Effector memory CD4-positive, alpha-beta T cell (primary cell): ENCODE measurements at places on chromosomes 5 and 9.

DNA sequence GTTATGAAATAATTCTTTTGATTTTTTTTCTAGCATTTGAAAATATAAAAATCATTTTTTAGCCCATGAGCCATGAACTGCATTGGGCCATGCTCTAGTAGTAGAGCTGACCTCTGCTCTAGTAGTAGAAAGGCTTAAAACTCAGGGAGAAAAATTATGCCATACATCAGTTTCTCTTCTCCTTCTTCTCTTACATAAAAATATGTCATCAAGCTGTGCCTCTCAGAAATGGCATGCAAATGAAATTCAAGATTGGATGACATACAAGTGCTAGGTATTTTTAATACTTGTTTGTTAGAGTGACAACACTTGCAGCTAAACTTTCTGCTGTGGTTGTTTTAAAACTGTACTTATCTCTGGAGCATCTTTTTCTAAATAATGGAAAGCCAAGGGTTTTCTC, 42.1 kb upstream of the TMOD1 start:
- no peak for DNase-seq

DNA sequence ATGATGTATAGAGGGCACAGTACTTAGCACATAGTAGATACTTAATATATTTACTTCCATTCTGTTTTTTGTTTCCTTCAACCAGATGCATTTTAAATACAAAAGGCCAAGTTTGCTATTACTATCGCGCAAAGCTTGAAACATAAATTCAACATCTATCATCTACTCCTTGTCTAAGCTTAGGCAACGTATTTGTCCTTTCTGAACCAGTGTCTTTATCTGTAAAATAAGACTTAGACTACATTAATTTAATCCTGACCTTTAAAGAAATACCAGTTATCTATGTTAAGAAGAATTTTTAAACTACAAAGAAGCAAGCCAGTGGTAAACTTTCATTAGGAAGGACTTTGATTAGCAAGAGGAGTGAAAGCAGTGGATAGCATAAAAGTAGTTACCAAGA, 173.0 kb downstream of the WDR70 start:
- no peak for DNase-seq

- no peak for DNase-seq
Measured at GRCh38 chr5:58447226-58447625, 12.7 kb downstream of the PLK2 start.

DNA sequence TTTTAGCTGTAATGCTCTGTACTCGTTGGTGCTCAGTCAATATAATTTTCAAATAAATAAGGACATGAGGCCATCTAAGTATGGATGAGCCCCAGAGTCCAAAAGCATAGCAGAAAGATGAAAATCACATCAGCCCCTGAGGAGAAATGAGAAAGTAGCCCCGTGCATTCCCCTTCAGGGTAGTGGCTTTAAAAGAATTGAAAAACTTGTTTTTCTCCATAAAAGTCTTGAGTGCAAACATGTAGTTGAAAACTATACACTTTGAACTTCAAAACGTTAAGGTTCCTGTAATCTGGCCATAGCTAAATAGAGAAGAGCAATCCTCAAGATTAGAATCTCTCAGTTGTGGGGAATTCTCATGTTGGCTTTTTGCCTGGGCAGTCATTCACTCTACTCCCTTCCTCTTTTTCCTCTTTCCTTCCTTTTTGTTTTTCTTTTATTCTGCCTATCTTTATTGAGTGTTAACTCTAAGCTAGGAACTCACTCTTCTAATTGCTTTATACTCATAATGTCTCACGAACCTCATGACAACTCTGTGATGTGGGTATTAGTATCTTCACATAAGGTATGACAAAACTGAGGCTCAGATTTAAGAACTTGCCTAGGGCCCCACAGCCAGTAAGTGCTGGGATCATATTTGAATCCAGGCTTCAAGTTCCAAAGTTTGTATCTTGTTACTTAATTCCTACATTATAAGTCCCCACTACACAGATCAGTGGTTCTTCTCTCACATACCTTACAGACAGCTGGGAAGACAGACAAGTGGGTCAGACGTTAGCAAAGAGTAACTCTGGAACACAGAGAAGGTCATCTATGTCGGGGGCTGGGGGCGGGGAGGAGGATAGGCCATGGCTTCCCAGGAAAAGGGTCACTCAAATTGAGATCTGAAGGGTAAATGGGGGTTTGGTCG, 46.4 kb upstream of the ABCA1 start:
- DNase-seq = no peak

- DNase-seq = no peak
Measured at GRCh38 chr5:127813633-127814587, 110.7 kb downstream of the CCDC192 start.

GRCh38 chr9:11872471-11872870, 820.7 kb upstream of the TYRP1 start:
- DNase-seq = no peak

DNA sequence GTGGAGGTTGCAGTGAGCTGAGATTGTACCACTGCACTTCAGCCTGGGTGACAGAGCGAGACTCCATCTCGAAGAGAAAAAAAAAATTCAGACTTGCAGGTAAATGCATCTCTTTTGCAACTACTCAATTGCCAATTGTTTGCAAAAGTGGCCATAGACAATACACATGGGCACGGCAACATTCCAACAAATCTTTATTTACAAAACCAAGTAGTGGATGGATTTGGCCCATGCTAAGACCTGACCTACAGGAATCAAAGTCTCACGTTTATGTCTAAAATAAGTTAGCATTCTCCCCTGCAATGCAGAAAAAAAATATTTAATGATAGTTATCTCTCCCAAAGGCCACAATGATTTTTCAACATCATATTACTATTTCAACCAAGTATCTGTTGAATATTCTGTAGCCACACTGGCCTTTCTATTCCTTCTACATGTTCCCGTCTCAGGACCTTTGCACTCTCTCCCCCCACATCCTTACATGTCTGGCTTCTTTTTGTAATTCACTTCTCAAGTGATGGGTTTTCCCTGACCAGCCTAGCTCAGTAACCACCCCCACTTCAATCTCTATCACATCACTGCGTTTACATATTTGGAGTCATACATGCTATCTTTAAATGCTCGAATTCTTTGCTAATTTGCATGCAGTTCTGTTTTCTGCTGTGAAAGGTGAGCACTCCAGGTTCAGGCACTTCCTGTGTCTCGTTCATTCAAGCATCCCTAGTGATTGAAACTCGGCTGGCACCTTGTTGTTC, 54.2 kb downstream of the FNBP1 start:
- DNase-seq = no peak

DNA sequence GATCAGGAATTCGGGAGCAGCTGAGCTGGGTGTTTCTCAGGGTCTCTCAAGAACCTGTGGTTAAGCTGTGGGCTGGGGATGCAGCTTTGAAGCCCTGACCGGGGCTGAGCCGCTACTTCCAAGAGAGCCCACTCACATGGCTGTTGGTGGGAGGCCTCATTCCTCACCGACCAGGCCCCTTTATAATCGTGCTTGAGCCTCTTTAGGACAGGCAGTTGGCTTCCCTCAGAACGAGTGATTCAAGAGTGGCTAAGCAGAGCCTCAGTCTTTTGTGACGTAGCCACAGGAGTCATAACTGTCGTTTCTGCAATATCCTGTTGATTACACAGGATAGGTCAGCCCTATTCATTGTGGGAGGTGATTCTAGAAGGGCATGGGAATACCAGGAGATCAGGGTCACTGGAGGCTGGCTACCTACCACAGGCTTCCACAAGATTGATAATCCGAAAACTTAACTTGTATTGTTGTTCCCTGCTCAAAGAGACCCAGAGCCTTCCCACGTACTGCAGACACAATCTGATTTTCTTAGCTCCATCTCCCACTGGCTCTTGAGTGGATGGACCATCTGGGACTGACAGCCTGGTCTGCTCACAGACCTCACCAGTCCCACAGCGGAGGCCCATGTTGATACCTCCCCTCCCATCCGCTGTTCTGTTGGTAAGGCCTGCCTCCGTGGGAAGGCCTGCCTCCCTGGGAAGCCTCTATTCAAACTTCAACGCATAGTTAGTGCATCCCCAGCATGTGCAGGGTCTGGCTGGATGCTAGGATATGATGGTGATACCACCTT, 3.0 kb upstream of the ERGIC1 start:
- DNase-seq = no peak

DNA sequence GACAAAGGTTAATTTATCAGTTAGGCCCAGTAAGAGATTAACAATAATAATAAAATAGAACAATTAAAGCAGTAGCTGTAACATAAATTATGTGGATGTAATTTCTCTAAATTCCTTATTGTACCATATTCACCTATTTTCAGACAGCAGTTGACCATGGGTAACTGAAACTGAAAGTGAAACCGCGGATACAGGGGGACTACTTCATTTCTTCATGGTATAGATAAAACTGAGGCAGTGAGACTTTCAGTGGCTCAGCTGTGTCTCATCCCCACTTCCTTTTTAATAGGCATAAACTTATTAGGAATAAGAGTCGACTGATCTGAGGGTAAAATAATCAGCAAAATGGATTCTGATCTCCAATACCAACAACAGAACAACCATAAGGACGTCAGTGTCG, 174.0 kb upstream of the WWC1 start:
- no peak for DNase-seq

DNA sequence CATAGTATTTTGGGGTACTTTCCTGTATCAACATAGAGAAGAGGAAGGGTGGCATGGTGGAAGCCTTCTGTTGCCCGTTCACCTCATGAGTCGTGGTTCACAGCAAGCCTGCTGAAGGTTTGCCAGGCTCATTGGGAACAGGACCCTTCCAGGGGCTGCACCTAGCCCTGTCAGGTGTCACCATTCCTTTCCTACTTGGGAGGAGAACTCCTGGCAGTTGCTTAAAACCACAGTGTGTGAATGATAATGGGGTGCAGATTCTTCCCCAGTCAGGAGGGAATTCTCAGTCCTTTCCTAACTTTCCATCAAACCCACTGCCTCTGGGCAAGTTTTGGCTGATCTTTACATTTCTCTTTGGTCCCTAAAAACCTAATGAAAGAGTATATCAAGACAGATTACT, 99.4 kb upstream of the CTNND2 start:
- no peak for DNase-seq

DNA sequence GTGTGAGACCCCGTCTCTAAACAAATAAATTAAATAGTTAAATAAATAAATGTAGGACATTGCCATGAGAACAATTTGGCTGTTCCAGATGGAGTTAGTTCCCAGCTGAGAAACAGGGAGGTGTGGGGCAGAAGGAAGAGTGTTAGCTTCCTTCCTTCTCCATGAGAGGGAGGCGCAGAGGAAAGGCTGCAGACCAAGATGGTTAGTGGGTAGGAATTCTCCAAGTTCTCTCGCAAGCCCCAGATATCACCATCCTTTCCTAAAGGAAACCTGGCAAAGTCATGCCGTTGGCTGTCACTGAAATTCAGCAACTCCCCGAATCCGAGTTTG, 33.1 kb upstream of the RAB14 start:
- no peak for DNase-seq

- no peak for DNase-seq
Measured at GRCh38 chr9:103913899-103914298, 180.2 kb upstream of the SMC2 start.

GRCh38 chr9:14530366-14530765, 162.9 kb downstream of the ZDHHC21 start:
- no peak for DNase-seq

DNA sequence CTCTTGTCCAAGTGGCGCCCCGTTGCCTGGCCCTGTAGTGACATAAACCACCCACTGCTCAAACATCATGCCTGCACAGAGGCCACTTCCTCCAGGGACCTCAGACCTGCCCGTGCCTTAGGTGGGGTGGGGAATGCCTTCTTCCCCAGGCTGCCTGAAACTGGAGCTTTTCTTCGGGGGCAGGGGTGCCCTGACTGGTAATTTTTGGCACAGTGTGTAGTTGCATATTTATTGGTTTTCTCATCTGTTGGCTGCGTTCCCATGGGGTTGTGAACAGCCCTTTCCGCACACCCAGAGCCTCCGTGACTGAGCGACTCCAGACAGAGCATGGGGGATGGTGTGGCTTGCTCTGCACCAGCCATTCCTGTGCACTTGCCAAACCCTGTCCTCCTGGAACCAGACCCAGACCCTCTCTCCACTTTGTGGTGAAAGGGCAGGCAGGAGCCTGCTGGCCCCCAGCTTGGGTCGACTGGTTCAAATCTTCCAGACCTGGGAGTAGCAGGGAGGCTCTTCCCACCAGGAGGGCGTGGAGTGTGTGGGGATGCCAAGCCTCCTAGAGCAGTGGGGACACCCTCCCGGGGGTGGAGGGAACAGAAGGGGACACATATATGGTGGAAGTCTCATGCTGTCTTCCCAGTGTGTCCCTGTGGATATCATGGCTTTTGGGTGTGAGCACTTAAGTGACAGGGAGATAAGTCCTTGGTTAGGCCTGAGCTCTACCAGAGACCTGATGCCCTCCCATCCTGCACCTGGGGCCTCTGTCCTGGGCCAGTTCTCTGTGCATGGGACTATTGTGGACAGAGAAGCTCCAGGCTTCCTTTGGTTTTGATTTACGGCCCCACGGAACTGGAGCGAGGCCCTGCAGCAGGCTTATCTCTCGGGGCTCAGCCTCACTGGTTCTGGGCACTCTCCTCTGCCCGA, 39.6 kb downstream of the WNK2 start:
- no peak for DNase-seq

GRCh38 chr5:43973318-43973717, 370.3 kb downstream of the NNT start:
- no peak for DNase-seq

- DNase-seq = peak; percentile 43
Measured at GRCh38 chr9:137029058-137029936, 1.3 kb upstream of the ABCA2 start.

- DNase-seq = no peak
Measured at GRCh38 chr5:53240661-53241060, 131.1 kb upstream of the MOCS2 start.

GRCh38 chr9:93096131-93096802, at the start of gene CARD19:
Gene CARD19 (plus strand): TSS chr9:93096217. CDS start chr9:93096346, 129 bp downstream.
- DNase-seq = peak; percentile 57

- DNase-seq = no peak
Measured at GRCh38 chr5:1971944-1972343, 89.2 kb upstream of the IRX4 start.

DNA sequence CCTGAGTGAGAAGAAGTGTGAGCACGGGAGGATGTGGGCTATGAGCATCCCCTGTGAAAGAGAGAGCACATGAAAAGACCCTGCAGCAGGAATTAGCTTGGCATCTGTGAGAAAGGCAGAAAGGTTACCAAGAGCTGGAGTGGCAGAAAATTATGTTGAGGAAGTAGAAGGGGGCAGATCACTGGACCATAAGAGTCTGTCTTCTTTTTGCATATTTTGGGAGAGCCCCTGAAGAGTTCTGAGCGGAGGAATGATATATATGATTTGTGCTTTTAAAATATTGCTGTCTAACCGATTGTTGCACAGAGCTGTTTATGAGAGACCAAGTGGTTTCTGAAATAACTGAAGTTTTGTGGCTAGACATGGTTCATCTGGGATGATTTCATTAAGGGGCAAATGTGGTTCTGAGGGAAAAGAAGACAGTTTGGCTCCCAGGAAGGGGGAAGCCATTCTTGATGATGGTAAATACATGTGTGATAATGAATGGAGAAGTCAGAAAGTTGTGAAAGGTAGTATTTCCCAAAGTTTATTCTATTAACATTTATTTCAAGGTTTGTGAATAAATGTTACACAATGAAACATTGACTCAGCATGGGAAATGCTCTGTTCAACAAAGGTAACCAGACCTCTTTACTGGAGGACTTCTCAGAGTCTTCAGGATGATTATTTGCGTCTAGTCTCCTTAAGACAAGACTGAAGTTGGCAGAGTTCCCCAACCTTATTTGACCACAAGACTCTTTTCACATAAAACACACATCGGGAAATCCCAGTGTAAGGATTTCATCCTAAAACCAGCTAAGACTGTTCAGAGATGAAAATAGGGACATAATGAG, 31.5 kb upstream of the ADRB2 start:
- no peak for DNase-seq

GRCh38 chr5:137737349-137738131, 1.7 kb upstream of the KLHL3 start:
- DNase-seq = no peak

GRCh38 chr5:67366276-67366675, 169.7 kb upstream of the CD180 start:
- DNase-seq = no peak
